ENCODE measurements at places on chromosomes 2 and 18.

GRCh38 chr2:208643145-208643544 is 236.6 kb downstream of the PTH2R start:
- DNase-seq, result no peak

DNA sequence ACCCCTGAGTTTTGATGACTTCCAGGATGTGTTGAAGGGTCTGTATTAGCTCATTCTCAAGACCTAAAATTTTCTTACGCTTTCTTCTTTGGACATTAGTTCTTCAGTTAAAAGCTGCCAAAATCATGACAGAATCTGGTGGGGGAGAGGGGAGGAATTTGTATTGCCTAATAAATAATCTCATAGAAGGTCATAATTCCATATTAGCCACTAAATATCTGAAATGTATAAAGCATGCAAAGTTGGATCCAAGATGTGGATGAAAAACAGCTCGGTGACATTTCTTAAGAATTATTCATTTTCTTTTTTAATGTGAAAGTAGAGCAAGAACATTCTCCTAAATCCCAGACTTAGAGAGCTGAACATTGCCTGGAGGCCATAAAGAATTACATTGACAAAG is 120.1 kb downstream of the MMADHC start:
- no peak for DNase-seq

DNA sequence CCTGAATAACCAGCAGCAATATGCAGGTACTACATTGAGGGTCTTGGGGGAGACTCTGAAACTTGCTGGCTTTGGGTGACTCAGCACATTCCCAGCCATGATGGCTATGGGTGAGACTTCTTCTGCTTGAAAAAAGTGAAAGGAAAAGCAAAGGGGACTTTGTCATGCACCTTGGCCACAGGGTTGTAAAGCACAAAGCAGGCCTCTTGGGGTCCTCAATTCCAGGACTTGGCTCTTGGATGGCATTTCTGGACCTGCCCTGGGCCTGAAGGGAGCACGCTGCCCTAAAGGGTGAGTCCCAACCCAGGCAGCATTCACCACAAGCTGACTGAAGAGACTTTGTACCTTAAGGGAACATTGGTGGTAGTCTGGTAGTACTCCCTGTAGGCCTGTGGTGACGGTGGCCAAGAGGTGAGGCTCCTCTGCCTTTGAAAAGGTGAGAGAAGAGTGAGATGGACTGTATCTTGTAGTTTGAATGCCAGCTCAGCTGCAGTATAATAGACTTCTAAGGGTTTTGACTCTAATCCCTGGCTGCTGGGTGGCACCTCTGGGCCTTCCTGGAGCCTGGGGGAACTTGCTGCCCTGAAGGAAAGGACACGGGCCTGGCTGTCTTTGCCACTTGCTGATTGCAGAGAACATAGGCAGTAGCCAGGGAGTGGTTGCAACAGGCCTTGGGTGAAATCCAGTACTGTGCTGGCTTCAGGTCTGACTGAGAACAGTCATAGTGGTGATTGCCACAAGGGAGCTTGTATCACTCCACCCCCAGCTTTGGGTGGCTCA is 36.5 kb upstream of the CYTIP start:
- DNase-seq, result no peak

GRCh38 chr2:238423561-238424312 is 3.0 kb upstream of the ASB1 start:
- DNase-seq, result no peak
